ENCODE measurements at places on chromosomes 12 and 14.
A peak's percentile ranks its signal among the peaks of the same experiment; 100 is the strongest.

DNA sequence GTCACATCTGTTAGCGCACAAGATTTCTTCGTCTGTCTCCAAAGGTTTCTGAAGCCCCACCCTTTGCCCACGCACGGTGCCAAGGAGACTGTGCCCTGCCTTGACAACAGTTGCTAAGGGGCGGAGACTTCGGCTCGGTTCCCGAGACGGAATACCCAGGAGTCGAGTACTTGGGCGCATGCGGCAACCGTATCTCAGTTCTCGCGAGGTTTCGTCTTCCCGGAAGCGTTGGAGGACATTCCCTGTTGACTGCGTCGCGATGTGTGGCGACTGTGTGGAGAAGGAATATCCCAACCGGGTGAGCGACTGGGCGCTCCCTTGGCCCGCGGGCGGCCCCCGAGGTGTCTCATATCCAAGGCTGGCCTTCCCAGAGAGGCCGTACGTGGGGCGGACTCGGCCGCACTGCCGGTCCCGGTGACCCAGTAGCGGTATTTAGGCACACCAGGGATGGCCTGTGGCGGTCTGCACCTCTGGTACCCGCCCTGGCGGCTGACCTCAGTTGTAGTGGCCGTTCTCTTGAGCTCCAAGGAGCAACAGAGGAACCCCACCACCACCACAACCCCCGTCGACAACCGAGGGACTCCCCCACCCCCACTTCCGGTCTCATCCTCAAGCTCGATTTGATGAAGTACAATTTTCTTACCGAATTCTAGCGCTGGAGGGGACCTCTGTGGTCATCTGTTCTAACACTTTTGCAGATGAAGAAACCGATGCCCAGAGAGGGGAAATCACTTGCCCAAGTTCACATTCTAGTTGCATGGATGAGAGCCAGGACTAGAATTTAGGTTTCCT is at the start of gene CHURC1:
Gene CHURC1, plus strand, starts transcription at position 219 of the 792 bp plus-strand sequence. Its CDS starts 41 bp downstream, at position 260.
- DNase-seq, result peak; percentile 97

DNA sequence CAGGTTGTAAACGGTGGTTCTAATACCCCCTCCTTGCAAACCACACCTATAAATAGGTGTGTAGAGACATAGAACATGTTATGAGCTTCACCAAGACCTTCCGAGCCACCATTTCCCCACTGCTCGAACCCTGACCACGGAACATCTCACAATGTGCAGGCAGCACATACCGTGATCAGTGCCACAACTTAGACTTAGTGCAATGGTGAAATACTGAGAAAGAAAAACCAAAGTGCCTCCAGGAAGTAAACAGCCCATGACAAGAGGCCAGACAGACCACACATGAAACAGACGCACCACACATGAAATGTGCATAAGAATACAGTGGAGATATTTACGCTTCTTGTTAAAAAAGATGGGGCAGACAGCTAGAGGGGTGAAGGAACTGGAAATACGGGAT is 166.9 kb upstream of the CCND2 start:
- no peak for DNase-seq

GRCh38 chr12:5630726-5631125 is 198.8 kb downstream of the NTF3 start:
- no peak for DNase-seq

DNA sequence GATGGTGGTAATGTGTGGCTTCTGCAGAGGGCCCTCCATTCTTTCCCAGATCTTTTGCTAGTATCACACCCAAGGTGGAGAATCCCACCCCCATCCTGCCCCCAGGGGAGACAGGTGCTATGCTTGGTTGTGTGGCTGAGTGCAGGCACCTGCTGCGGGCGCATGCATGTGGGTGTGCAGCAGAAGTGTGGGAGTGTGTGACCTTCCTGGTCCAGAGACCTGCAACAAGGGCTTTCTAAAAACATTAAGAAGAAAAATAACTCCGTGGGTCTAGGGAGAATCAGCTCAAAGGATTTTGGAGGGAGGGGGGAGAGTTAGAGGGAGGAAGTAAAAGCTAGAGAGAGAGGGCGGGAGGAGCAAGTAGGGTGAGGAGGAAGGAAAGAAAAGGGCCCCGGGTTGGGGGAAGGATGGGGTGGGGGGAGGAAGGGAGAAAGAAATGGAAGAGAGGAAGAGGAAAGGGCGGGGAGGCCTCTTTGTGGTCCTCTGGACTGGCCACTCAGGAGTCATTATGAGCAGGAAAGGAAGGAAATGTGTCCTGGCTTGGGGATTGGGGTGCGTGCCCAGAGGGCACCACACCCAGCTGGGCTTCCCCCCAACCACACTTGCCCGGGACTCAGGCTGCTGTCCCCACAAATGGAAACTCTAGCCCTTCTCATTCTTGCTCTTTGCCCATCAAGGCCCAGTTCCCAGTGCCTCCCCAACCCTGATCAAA is 3.1 kb upstream of the FIGNL2 start:
- no peak for DNase-seq

GRCh38 chr12:54977155-54977554 is 7.4 kb downstream of the TESPA1 start:
- no peak for DNase-seq

- DNase-seq, result no peak
Measured at GRCh38 chr12:130179191-130179590, 16.9 kb downstream of the FZD10 start.

DNA sequence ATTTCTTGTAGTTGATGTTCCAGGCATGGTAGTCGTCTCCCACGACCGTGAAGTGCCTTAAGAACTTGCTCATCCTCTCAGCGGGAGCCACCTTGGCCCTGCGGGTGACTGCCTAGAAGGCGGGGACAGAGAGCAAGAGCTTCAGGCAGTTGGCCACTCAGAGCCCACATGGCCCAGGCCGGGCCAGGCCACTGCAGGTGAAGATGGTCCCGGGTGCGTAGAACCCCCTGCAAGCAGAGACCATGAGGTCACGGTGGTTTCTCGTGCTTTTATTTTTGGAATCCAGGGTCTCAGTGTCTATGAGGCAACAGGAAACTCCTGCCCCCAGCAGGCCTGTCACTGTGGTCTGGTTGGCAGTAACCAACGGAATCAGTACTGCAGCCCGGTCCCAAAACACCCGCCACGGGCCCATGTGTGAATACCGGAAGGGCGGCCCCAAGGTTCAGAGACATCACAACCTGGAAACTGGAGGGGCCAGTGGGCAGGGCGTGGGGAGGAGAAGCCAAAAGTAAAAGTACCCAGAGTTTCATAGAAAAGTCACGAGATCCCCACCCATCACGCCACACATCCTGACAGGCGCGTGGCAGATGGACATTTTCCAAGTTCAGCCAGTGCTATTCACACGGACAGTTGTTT is 27.5 kb downstream of the HVCN1 start:
- peak; percentile 39 for DNase-seq

DNA sequence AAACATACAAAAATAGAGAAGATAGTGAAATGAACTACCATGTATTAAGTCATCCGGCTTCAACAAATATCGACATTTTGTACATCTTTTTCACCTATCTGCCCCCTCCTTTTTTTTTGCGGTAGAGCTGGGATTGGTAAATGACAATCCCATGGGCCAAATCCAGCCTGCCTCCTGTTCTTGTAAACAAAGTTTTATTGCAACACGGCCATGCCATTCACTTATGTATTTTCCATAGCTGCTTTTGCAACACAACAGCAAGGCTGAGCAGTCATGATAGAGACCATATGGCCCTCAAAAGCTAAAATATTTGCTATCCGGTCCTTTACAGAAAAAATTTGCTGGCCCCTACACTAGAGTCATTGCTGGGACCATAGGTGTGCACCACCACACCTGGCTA is 58.1 kb upstream of the PLEKHG3 start:
- no peak for DNase-seq

GRCh38 chr14:105382343-105383082 is 15.8 kb upstream of the TEX22 start:
- DNase-seq, result no peak

GRCh38 chr14:99393059-99393655 is 87.5 kb downstream of the SETD3 start:
- peak; percentile 27 for DNase-seq

GRCh38 chr12:68977335-68977734 is 44.4 kb upstream of the CPM start:
- no peak for DNase-seq

- DNase-seq, result no peak
Measured at GRCh38 chr14:55689981-55690871, 110.2 kb downstream of the KTN1 start.

DNA sequence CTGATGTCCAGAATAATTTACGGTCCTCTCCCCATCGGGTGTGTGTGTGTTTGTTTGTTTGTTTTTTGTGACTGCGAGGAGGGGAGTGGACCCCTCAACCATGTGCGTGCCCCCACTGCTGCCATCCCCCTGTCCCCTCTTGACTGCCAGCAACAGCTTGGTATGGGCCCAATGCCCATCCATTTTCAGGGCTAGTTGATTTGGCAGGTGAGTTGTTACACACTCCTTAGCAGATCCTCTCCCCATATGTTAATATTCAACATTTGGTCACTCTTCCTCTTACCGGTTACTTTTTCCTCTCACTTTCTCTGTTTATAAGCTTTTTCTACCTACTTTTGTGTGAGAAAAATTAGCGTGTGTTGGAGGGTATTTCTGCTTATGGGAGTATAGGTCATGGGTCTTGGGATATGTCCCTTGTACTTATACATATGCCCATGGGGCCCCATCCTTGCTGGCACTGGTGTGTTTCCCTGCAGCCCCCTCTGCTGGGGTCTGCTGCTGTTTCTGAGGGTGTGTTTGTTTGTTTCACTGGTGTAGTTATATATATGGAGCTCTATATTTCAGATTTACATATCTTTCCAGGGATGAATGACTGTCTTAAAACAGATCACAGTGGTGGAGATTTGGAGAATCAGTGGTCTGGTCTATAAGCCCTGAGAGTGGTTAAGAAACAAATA is 33.8 kb downstream of the ZFHX2 start:
- DNase-seq, result no peak

DNA sequence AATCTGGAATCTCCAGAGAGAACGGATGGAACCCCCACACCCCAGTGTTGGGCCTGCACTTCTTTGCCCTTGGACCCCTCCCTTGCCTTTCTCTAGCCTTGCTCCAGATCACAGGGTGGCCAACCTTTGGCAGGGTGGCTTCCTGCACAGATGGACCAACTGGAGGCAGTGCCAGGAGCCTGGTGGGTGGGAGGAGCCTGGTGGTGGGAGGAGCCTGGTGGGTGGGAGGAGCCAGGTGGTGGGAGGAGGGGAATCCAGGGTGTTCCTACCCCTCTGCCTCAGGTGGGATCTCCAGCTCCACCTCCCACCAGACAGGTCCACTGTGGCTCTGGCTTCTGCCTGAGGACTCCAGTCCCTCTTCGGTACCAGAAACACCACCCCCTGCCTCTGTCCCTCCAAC is 15.0 kb upstream of the ORAI1 start:
- DNase-seq, result no peak

GRCh38 chr12:49121047-49121696 is 10.0 kb downstream of the TUBA1B start:
- DNase-seq, result no peak

DNA sequence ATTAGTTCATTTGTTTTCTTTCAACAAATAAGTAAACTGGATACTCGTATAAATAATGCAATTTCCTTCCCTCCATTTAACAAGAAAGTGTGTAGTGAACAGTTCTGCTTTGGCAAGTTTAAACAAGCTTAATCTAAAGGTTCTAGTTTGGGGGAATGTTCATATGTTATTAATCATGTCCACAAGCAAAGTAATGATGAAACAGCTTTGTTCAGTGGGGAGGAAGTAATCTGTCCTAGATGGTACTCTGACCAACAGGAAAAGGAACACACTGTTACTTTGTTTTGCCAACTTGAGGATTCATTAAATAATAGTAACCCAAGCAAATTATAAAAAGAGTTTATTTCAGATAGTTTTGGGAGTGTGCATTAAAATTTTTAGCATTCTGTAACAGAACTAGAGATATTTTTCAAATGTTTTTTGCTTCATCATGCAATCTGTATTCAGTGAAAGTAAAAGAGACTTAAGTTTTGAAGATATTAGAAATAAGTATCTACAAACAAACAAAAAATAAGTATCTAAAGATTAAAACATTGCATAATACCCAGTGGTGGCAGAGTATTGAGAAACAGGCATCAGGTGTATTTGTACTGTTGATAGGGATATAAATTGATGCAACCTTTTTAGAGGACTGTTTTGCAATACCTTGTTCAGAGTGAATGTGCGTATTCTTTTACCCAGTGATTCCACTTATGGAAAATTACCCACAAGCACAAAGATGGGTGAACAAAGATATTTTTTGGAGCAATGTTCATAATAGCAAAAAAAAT is 61.1 kb downstream of the RAB35 start:
- DNase-seq, result no peak

DNA sequence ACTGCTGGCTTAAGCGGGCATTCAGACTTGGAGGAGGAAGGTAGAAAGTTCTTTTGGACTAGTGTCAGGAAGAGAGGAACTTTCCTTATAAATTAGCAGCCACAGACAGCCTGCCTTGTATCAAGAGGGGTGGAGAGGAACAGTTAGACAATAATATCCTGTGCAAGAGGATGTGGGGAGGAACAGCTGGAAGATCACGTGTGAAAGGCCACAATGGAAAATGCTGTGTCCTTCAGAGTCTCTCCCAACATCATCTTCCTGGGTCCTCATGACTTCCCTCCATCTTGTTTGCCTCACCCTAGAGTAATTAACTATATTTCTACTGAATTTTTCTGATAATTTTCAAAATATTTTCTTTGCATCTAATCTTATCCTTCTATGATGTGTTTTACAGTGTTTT is 117.4 kb downstream of the MGAT4C start:
- DNase-seq, result no peak

- no peak for DNase-seq
Measured at GRCh38 chr14:96803958-96804357, 6.8 kb downstream of the VRK1 start.

GRCh38 chr14:74979442-74980397 is 23.0 kb upstream of the EIF2B2 start:
- DNase-seq, result no peak

GRCh38 chr12:97260786-97261185 is 201.8 kb upstream of the RMST start:
- DNase-seq, result no peak

GRCh38 chr14:68458840-68459469 is 333.9 kb downstream of the ZFP36L1 start:
- DNase-seq, result no peak

DNA sequence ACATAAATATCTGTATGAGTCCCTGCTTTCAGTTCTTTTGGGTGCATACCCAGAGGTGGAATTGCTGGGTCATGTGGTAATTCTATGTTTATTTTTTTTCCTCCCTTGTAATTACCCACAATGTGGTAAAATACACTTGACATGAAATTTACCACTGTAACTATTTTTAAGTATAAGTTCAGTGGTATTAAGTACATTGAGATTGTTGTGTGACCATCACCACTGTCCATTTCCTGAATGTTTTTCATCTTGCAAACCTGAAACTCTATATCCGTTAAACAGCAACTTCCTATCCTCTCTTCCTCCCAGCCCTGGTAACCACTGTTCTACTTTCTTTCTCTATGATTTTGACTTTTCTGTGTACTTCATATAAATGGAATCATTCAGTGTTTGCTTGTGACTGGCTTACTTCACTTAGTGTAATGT is 51.4 kb downstream of the BORCS5 start:
- DNase-seq, result no peak

GRCh38 chr12:62732861-62733427 is 202.0 kb downstream of the PPM1H start:
- no peak for DNase-seq
